Ovary (tissue), 10 donors: ENCODE measurements at places on chromosomes 1 and 21.

DNA sequence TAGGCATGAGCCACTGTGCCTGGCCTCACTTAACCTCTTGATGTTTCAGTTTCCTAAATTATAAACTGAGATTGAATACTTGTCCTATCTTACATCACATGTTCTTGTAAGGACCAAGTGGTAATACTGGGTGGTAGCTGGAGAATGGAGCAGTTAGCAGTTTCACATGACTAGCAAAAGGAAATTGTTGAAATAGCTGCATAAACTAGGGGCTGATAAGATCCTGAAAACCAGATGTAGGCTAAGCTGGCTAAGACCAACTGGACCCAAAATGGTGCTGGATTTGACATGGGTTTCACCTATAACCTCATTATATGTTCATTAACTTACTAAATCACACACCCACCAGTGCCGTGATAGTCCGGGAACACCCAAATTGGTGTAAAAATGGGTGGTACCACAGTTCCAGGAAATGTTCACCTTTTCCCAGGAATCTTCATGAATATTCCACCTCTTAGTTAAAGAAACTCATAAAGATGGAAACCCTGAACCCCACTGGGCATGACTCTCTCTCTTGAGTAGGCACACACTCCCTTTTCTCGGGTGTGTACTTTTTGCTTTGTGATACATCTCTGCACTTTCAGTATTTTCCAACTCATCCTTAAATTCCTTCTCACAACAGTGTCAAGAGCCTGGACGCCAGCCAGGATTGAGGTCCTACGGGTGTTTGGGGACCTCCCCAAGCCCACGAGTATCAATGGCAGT, at the start of gene PAPPA2:
Gene PAPPA2 (plus strand): TSS at position 502 of the 705 bp plus-strand sequence. CDS start 93,148 bp downstream, outside the sequence.
- no peak for DNase-seq

- no peak for DNase-seq
Measured at GRCh38 chr1:212118167-212118871, 82.8 kb downstream of the DTL start.

DNA sequence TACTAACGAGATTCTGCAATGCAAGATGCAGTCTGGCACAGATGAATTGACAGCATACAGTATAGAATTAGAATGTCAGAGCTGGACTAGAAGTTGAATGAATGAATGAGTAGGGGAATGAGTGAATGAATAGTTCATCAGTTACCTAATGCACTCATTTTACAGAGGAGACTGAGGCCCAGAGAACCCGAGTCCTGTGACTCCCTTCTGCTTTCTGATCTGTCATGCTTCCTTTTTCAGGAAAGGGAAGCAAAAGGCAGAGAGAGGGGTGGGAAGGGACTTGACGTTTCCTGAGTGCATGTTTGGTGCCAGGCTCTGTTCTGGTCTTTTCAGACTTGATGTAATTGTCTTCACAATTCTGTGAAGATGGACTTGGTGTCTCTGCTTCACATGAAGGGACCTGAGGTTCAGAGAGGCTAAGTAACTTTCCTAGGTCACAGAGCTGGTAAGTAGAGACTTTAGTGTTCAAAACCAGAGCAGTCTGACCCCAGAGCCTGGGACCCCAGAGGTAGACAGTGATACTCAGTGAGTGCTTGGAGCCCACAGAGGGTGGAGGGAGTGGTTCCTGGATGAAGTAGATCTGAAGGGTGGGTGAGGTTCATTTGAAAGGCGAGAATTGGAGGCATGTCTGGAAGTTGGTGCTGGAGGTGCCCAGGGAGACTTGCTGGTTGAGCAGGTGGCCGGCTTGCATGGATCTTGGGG, 8.0 kb upstream of the MEX3A start:
- DNase-seq = no peak

- peak; percentile 84 for DNase-seq
Measured at GRCh38 chr1:56578963-56579875, at the start of gene PLPP3. Gene PLPP3, minus strand, starts transcription at chr1:56579563. Its CDS starts 547 bp downstream, at chr1:56579016.
